ENCODE measurements at places on chromosomes 2 and 18.

- no peak for DNase-seq
These were observed 38.9 kb upstream of the TFPI start for GRCh38 chr2:187593098-187593497.

DNA sequence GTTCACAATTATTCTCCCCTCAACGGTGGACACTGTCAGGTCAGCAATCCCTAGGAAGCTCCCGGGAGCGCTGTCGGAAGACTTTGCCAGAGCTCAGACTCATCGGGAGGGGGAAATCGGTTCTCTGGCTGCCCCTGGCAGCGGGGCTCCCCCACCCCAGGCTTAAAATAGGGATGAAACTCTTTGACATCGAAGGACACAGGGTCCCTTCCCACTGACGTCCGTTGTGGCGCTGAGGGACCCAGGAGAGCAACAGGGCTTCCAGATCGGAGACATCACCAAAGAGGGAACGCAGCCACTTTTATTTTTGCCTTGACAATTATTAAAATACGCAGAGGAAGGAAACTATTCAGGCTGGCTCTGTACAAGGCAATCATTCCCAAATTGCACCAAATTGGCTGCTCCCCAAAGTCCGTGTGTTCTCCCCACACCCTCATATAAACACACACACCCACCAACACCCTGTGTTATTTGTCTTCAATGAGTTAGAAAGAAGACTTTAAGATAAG is 249.0 kb downstream of the CDH20 start:
- no peak for DNase-seq

DNA sequence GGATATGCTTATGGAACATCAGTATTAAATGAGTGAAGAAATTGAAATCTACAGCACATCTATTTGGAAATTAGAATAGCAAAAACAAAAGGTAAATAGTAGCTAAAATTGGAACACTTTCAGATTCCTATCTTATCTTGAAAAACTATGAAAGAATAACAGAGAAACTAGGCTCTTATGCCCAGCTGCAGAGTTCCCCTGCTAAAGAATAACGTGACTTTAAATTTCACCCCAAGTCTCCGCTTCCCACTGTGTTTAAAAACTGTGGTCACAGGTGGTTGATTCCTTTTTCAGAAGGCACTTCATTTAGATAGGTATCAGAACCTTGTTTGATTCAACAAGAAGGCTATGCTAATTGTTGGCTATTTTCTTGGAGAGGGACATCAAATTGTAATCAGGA is 30.1 kb downstream of the ARHGAP28 start:
- DNase-seq, result no peak

DNA sequence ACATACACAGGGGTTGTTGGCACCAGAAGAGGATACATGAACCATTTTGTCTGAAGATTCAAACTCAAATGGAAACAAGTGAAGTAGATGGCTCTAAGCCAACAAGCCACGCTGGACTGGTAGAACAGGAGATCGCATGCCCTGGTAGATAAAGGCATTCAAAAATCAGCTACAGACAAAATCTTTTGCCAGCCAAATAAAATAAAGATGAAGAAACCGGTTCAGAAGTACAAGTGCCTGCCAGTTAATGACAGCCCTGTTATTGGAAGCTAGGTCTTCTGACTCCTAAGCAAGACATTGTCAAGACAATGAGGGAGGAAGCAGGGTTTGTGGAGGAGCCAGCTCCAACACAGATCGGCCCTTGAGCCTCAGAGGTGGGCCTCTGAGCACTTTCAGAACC is 52.3 kb downstream of the EHD3 start:
- no peak for DNase-seq

DNA sequence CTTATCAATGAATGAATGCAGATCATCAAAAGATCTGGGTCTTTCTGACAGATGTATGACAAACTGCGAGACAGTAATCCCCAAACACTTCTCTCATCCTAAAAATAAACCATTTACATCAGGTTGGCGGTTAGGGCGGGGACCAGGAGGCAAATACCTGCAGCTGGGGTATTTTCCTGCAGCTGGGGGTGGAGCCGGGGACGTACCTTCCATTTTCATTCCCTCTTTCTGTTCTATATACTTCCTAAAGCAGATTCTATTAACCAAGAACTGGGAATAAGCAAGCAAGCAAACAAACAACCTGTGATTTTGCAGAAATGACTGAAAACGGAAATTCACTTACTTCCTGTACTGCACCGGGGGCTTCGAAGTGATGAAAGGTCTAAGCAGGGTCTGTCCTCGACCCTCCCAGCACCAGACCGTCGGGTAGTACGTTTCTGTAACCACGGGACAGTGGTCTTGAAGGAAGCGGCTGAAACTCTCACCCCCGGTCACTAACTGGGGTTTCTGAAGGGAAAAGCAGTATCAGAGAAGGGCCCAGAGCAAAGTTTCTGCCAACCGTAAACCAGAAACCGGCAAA is 1.2 kb downstream of the ABHD3 start:
- DNase-seq, result peak; percentile 24

DNA sequence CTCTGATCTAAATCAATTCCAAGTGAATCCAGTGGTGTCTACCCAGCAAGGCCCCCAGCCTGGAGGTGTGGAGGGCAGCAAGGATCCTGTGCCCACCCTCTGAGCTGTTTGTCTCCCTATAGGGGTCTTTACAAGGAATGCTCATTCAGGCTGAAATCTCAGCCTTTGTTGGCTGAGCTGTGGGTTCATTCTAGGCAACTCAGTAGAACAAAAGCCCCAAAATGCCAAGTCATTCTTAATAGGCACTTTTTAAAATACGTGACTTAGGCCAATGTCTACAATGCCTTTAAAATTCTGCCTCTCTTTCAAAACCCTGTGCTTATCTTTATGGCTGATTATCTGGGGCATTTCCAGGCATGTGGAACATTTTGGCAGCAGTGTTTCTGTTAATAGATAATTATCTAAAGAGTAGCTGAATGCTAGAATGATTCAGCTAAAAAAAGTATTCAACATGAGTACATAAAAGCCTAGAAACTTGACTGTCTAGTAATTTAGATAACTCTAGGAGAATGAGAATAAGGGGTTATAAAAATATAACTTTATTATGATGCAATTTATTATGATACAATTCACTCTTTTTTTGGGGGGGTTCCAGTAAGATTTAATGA is 7.4 kb downstream of the UGT1A6 start:
- DNase-seq, result no peak

DNA sequence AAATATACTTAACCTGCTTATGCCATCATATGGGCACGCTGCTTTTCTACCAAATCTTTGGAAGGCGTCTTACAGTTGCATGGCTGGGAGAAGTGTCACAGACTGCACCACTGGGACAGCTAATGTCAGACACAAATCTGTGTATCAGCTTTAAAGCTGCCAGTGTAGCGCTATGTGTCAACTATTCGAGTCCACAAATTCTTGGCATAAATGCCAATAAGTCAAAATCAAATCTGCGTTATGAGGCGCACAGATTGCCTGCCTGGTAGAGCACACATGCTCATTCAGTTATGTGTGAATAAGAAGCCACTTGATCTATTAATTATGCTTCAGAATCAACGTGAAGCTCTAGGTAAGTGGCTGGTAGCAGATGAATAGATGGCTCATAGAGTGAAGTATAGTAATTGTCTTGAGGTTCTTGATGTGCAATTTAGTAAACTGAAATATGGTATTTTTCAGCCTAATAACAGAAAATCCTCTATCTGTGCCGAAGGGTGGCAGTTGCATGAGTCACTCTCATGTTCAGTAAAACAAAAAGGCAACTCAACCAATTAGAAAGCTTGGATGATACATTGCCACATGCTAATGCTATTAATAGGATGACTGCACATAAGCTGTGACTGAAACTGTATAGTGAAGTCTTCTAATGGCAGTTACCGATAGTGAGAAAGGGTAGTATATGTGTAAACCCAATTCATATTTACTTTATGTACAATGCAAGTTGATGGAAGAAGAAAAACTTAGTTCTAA is 52.0 kb downstream of the DCC start:
- no peak for DNase-seq

DNA sequence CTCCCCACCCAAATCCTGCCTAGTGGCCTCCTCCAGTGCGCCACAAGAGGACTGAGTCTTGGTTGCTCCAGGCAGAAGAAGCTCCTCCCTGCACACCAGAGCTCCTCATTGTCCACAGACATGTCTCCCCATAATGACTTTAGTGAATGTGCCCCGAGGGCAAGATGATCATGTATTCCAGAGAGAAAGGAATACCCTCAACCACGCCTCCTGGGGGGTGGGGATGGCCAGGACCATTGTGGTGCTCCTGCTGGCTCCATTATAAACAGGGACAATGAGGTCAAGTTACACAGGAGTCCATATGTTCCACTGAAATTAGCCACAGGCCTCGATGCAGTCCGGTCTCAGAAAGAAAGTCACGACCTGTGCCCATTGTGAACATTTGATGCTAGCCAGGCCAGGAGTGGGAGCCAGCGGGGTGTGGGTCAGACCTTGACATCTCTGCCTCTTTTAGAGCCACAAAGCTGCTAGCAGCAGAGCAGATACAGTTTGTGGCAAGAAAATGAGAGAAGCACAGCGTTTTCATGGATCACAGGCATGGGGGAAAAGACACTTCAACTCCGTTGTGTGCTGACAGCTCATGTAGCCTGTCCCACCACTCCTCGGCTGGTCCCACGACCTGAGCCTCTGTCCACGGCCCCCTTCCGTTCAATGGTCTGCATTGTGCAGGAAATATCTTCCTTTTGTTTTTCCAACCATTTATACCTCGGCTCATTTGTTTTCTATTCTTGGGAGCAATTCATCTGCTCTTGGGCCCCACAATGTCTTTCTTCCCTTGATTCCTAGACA is 70.7 kb upstream of the FZD7 start:
- no peak for DNase-seq

DNA sequence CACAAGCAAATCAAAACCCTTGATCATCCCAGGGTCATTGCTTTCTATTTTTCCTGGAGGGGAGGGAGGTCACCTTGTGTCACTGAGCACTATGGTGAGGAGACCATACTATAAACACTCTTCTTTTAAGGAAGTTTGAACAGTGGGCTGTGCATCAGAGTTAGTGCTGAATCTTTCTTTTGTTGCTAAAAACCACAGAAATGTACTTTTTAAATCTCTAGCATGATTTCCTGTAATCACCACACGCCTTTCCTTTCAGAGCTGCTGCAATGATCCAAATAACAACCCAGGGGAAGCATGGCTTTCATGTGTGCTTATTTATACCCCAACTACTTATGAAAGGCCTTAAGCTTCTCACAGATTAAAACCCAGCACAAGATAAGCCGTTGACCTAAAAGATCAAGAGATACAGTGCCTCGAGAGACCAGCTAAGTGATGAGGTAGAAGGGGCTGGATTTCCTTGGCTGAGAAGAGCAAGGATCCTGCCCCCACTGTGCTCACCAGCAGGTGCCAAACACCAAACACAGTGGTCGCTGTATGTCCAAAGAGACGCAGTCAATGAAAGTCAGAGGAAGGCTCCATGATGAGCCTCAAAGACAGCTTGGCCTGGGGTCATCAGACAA is 34.7 kb downstream of the TRABD2A start:
- no peak for DNase-seq

Data from AML-193 (cell line).